ENCODE measurements at places on chromosomes 1 and 21. TPM values are rescaled to one million over a fixed set of nuclear protein-coding genes. Genes with fewer than 3 reads are reported as not detected.

CDA gene
- 2.8 TPM for total RNA-seq

AKR7A3 gene
- total RNA-seq = 0.50 TPM

ANGPTL1 gene
- total RNA-seq = not detected

FAAH gene
- total RNA-seq = 21.0 TPM

LAPTM5 gene
- 1.7 TPM for total RNA-seq

MOV10 gene
- total RNA-seq = 65.7 TPM

ARHGEF10L gene
- 5.3 TPM for total RNA-seq

HES4 gene
- 6.4 TPM for total RNA-seq

SPATA45 gene
- not detected for total RNA-seq

KLHDC8A gene
- not detected for total RNA-seq

CFAP410 gene
- total RNA-seq = 11.7 TPM

ST6GALNAC5 gene
- 3.7 TPM for total RNA-seq
